ENCODE measurements at places on chromosomes 3 and 15.
A peak's percentile ranks its signal among the peaks of the same experiment; 100 is the strongest.

DNA sequence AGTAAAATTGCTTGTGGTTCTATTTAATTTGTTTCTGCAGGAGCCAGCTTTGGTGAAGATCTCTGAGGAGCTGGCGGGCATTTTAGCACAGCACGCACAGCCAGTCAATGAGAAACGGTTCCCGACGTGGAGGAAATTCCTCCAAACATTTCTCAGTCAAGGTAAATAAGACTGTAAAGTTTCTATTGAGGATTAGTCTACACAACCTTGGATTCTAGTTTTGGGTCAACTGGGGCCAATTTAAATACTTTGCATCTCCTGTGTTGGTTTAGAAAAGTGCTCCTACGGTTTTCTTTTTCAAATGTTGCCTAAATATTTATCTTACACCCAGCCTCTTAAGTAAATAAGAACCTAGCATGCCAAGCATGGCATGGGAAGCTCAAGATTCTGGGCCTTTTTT is 104.0 kb upstream of the C15orf61 start:
- H3K36me3 ChIP-seq, result no peaks in the 10 kb centered on the region
- no peak overlapping the region for H3K27ac ChIP-seq

GRCh38 chr15:98785807-98786621 is 137.7 kb downstream of the IGF1R start:
- H3K4me3 ChIP-seq, result no peak overlapping the region
- no peaks in the 10 kb centered on the region for H3K27me3 ChIP-seq
- peaks cover 32% of the 10 kb centered on the region for H3K4me1 ChIP-seq
- no peak for DNase-seq

- no peak for DNase-seq
- no peak overlapping the region for H3K27ac ChIP-seq
- no peaks in the 10 kb centered on the region for H3K27me3 ChIP-seq
- H3K36me3 ChIP-seq, result no peaks in the 10 kb centered on the region
- no peak overlapping the region for H3K4me3 ChIP-seq
These were observed 136.6 kb upstream of the RARB start for GRCh38 chr3:25291481-25291905.

DNA sequence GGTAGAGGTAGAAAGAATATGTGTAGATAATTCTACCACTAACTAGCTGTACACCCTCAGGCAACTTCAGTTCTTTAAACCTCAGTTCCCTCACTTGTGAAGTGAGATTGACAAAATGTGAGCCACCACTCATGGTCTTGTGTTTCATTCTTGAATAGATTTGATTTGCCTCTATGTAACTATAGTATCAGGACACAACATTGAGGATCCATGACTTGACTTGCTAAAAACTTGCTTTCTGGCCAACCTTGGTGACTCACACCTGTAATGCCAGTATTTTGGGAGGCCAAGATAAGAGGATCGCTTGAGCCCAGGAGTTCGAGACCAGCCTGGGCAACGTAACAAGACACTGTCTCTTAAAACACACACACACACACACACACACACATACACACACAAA is 115.8 kb upstream of the FLNB start:
- H3K27ac ChIP-seq, result peak overlapping the region; percentile 55
- no peaks in the 10 kb centered on the region for H3K27me3 ChIP-seq
- DNase-seq, result no peak
- no peak overlapping the region for H3K4me3 ChIP-seq

DNA sequence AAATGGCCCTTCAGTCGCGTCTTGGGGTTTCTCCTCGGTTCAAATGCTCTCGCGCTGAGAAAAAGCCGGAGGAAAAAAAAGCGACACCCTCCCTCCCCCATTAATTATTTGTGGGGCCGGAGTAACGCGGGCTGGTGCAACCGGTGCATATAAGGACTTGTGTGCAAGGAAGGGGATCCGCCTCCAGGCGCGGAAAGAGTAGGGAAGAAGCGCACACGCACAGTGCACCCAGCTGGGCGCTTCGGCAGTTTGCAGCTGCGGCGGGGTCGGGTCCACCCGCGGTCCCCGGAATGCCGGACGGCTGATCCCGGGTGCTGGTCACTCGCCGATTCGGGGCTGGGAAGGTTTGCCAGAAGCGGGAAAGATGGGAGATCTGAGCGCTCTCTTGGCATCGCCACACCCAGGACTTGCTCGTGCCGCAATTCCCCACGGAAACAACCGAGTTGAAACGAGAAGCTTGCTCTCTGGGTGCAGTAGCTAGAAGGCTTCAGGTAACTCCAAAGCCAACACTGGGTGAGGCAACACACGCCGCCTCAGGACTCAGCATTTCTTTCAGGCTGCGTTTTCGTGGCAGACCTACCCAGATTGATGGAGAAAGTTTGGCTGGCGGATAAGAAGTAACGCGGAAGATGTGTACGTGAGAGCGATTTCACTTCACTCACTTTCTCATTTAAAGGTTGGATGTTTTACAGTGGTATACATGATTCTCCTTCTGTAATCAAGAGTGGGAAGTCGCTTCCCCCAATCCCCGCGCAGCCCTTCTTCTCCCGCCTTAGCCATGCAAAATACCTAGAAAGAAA is 720 bp upstream of the TNIK start:
- DNase-seq, result peak; percentile 22
- no peaks in the 10 kb centered on the region for H3K4me1 ChIP-seq
- peak overlapping the region; percentile 66 for H3K27ac ChIP-seq
- no peaks in the 10 kb centered on the region for H3K36me3 ChIP-seq
- H3K27me3 ChIP-seq, result peaks cover 5% of the 10 kb centered on the region
- H3K4me3 ChIP-seq, result peak overlapping the region; percentile 61

GRCh38 chr3:24470277-24470676 is 24.4 kb downstream of the THRB start:
- H3K4me3 ChIP-seq, result no peak overlapping the region
- H3K4me1 ChIP-seq, result no peaks in the 10 kb centered on the region
- H3K27ac ChIP-seq, result no peak overlapping the region

GRCh38 chr3:139113231-139113992 is 68.7 kb upstream of the PRR23C start:
- H3K36me3 ChIP-seq, result no peaks in the 10 kb centered on the region
- no peak overlapping the region for H3K4me3 ChIP-seq
- H3K27me3 ChIP-seq, result no peaks in the 10 kb centered on the region

GRCh38 chr3:127408684-127409420 is 121.0 kb upstream of the PRR20G start:
- no peak overlapping the region for H3K27ac ChIP-seq
- no peak overlapping the region for H3K4me3 ChIP-seq
- no peaks in the 10 kb centered on the region for H3K4me1 ChIP-seq
- H3K36me3 ChIP-seq, result no peaks in the 10 kb centered on the region
- no peaks in the 10 kb centered on the region for H3K27me3 ChIP-seq

DNA sequence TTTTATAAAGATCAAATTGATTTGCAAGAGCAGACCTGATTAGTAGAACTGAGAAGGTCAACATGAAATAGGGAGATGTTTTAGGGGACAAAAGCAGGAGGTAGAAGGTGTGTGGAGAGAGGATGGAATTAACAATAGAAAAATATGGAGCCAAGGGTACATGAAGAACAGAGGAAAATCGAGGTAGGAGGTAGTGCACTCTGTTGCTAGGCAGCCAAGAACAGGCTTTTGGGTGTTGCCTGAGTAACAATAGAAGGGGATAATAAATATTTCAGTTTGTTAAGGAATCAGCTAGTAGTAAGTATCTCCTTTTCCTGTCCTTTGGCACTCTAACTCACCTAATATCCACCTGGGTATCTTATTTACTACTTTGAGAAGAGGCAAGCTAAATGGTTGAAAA is 9.2 kb downstream of the SPESP1 start:
- H3K36me3 ChIP-seq, result no peaks in the 10 kb centered on the region
- no peak overlapping the region for H3K4me3 ChIP-seq
- no peaks in the 10 kb centered on the region for H3K4me1 ChIP-seq
- H3K27me3 ChIP-seq, result no peaks in the 10 kb centered on the region
- no peak for DNase-seq

DNA sequence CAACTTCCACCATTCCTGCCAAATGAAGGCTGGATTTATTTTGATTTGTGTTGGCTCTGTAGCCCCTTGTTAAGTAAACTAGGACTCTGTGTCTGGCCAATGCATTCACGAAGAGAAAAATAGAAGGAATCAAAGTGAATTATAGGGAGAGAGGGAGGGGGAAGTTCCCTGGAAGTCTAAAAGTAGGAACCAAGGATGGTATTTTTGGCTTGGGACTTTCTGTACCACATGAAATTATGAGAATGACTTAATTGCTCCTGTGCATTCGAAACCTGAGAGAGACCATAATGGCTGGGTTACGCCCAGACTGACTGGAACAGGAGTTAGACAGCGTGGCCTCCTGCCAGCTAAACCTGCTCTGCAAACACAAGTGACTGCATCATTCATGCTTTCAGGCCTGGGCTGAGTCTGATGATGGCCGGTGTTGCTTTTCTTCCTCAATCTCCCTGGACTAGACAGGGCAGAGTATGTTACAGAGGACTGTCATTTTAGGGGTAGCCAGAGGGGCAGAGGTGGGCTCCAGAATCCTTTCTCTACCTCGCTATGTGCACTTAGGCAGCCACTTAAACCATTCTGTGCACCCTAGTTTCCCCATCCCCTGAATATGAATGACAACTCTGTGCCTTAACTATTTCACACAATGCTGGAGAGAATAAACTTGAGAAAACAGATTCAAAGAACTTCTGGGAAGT is 58.9 kb downstream of the MYO1E start:
- peak; percentile 94 for DNase-seq
- peak overlapping the region; percentile 17 for H3K27ac ChIP-seq
- H3K4me1 ChIP-seq, result peaks cover 3% of the 10 kb centered on the region
- no peaks in the 10 kb centered on the region for H3K36me3 ChIP-seq

DNA sequence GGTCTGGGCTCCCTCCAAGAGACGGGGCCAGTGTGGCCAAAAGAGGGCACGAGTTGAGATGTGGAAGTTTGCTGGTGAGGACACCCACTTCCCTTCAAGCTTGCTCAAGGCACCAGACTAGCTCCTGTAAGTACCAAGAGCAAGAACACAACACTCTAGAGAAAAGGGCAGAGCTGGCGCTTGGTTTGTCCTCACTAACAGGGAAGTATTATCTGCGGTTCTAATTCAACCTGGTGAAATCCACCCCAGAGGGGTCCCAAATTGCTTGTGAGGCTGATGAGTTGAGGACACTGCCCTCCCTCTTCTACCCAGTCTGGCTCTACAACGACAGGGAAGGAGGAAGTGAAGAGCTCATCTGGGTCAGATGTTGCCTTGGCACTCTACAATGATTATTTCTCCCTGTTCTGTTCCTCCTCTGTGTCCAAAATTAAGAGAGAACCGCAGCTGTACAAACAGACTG is 16.9 kb upstream of the FSIP1 start:
- H3K4me1 ChIP-seq, result no peaks in the 10 kb centered on the region
- H3K27ac ChIP-seq, result no peak overlapping the region
- H3K27me3 ChIP-seq, result no peaks in the 10 kb centered on the region
- H3K36me3 ChIP-seq, result no peaks in the 10 kb centered on the region
- no peak for DNase-seq
- H3K4me3 ChIP-seq, result no peak overlapping the region

DNA sequence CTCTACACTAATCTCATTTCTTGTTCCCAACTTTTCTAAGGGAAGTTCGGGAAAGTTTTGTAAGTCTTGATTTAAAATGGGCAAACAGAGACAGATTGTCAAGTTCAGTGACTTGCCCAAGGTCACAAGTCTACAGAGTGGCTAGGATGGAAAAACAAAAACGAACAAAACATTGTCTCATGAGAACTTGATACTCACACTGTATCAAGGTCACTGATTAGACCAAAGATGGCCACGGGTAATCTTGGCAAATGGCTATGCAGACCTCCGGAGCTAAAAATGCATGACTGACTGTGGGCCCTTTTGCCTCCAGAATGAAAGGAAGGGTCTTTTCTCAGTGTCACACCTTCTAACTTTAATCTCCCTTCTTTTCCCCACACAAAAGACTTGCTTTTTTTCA is 460.9 kb downstream of the FOXP1 start:
- H3K36me3 ChIP-seq, result no peaks in the 10 kb centered on the region
- H3K4me1 ChIP-seq, result peaks cover under 1% of the 10 kb centered on the region
- no peak overlapping the region for H3K4me3 ChIP-seq
- H3K27ac ChIP-seq, result no peak overlapping the region
- DNase-seq, result no peak

DNA sequence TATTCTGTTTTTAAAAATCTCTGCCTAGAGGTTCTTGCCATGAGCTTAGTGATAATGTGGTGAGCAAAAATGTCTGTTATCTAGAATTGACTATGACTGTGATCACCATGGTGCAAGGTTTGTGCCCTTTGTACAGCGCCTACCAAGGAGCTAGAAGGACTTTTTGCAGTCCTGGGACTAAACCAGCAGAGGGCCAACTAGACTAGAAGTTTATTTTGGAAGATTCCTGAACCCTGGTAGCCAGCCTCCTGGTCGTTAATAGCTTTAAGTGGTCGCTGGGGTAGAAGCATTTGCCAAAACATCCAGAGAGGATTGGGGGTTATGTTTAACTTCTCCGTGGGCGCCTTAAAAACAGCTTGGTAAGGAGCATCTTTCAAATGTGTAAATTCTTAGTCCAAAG is 7.8 kb downstream of the SCG5 start:
- H3K4me3 ChIP-seq, result no peak overlapping the region
- H3K27ac ChIP-seq, result no peak overlapping the region
- no peaks in the 10 kb centered on the region for H3K4me1 ChIP-seq
- H3K27me3 ChIP-seq, result no peaks in the 10 kb centered on the region
- H3K36me3 ChIP-seq, result no peaks in the 10 kb centered on the region

- no peaks in the 10 kb centered on the region for H3K27me3 ChIP-seq
- no peak overlapping the region for H3K4me3 ChIP-seq
- H3K36me3 ChIP-seq, result no peaks in the 10 kb centered on the region
- H3K27ac ChIP-seq, result no peak overlapping the region
These were observed 923.7 kb downstream of the EPHA3 start for GRCh38 chr3:90031121-90031520.

All from prostate gland (tissue), 2 donors.